ENCODE measurements at places on chromosomes 2 and 18. TPM values are rescaled to one million over a fixed set of nuclear protein-coding genes. Genes with fewer than 3 reads are reported as not detected.

PECR gene
- 16.5 TPM for total RNA-seq

CD302 gene
- total RNA-seq, result 20.0 TPM

RAB27B gene
- total RNA-seq, result 0.04 TPM

DNA sequence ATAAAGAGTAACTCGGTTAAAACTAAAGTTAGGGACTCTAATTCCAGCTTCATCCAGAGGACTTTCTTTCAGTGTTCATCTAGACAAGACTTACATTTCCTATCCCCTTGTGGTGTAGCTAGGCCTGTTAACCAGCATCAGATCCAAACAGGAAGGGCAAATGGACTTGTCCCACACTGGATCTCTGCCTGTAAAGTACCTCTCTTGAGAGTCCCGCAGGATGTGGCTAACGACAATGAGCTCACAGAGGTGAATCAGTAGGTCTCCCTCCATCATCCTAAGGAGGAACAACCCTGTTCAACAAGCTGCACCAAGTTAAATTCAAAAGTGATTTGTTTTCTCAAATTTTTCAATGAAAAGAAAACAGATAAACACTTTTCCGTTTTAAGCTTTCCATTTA lies 412.3 kb upstream of the RGPD4 start:
- no peak for ATAC-seq
